ENCODE measurements at places on chromosomes 2 and 18. TPM values are rescaled to one million over a fixed set of nuclear protein-coding genes. Genes with fewer than 3 reads are reported as not detected.

CLEC4F gene
- total RNA-seq: not detected

GRCh38 chr2:20669562-20670314, 2.8 kb downstream of the GDF7 start:
- DNase-seq: no peak

DNA sequence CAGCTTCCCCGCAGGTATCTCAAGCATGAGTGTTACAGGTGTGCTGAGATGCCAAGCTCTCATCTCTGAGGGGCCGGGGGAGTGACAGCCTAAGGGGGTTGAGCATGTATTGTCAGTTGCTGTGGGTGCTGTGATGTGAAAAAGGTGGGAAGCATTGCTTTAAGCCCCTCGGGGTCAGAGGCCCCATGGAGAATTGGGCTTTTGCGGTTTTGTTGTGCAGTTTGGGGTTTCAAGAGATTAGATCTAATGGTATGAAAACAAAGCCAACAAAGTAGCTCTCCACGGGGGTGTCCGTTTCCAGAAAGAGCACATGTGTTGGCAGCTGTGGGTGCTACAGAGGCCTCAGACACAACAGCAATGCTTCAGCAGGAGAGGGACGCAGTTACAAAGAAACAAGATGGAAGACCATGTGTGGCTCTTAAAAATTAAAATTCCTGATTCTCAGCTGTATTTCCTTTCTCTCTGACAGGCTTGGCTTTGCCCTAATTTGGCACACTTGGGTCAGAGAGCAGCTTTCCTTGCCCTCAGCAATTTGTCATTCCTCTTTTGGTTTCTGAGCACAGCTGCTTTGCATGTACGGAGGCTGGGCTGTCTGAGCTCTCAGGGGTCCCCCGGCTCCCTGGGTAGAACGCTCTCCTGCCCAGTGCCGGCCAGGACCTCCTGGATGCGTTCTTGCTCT, 69.9 kb downstream of the TMEM247 start:
- DNase-seq: no peak

DNA sequence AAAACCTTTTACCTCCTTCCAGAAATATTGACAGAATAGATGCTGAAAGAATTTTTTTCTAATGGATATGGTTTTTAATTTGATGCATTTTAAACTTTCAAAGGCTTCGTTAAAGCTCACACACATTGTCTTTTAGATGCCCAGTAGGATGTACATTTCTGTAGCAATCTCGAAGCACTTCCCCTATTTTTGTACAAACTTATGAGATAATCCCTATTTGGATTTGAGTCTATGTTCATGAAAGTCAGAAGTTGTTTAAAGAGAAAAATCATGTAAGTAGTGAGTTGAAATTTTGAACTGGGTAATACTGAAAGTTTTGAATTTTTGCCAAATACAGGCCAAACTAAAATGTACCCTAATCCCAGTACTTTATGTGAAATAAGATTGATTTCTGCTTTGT, 38.1 kb upstream of the MMADHC start:
- DNase-seq: no peak

GRCh38 chr2:156021146-156022040, 311.1 kb downstream of the NR4A2 start:
- DNase-seq: no peak

MARCHF4 gene
- 6.9 TPM for total RNA-seq

- no peak for DNase-seq
These were observed 12.4 kb downstream of the MEX3C start for GRCh38 chr18:51185075-51185474.

- no peak for DNase-seq
These were observed 13.7 kb downstream of the GPR17 start for GRCh38 chr2:127659408-127660290.

Measured in epithelial cell of proximal tubule (primary cell).